ENCODE measurements at places on chromosomes 2 and 18.

DNA sequence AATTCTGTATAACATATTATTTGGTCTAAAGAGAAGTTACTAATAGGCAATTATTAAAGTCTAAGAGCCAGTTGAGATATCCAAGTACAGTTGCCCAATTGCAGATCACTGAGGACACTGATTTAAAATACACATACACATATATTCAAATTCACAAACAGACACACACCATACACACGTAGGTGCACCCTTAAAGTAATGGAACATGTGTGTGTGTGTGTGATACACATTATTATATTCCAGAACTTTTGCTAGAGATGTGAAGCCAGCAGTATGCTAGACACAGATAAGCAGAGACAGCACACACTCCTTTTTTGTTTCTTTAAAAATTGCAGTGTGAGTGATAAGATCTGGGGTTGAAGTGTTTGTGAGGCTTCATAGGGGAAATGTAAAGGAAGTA, 292.5 kb downstream of the CNTNAP5 start:
- no peak for DNase-seq

DNA sequence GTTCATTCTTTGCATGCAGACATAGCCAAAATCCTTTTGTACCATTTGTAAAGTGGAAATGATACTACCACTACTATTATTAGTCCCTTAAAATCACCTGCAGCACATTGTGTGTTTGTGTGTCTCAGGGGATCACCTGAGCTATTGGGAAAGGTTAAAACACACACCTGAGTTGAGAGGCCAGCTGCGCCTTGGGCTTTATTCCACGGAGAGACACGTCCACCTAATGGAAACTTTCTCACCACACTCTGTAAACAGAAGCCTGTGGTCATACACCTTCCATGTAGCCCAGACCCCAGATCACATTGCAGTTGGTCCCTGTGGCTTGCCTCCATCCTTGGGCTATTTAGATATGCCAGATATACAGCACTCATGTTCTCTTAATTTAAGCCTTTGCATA, 81.8 kb upstream of the SH3BP4 start:
- no peak for DNase-seq

GRCh38 chr18:49862656-49863385, 49.5 kb upstream of the ACAA2 start:
- no peak for DNase-seq

GRCh38 chr2:182553483-182553882, 126.6 kb upstream of the PDE1A start:
- DNase-seq, result no peak

GRCh38 chr18:47560723-47561715, 309.6 kb upstream of the SKOR2 start:
- DNase-seq, result no peak

DNA sequence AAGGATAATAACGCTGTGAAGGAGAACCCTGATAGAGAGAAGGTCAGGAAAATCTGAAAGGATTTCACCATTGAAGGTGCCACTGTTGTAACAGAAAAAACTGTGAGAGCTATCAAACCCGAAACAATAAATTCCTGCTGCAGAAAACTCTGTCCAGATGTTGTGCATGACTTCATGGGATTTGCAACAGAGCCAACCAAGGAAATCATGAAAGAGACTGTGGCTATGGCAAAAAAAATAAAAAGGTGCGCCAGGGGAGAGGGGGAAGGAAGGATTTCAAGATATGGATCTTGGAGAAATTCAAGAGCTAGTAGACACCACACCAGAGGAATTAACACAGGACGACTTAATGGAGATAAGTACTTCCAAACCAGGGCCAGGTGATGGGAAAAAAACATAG, 88.0 kb downstream of the LDLRAD4 start:
- no peak for DNase-seq

GRCh38 chr18:51622702-51623101, 425.2 kb upstream of the MEX3C start:
- DNase-seq, result no peak

DNA sequence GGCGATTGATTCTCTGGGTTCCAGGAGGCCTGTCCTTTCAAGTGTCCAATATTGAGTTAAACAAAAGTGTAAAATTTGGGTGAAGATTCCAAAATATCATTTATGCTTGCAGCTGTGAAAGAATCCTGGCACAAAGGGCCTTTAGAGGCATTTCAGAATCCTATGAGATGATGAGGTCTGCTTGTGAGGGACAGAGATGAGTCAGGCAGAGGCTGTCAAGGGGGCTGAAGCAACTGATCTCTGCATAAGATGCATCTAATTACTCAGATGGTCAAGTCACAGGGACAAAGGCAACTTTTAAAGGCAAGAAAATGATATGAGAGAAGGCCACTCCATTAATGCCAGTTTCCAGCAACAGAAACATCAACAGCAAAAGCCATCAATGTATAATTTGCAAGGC, 78.8 kb downstream of the FHOD3 start:
- no peak for DNase-seq

DNA sequence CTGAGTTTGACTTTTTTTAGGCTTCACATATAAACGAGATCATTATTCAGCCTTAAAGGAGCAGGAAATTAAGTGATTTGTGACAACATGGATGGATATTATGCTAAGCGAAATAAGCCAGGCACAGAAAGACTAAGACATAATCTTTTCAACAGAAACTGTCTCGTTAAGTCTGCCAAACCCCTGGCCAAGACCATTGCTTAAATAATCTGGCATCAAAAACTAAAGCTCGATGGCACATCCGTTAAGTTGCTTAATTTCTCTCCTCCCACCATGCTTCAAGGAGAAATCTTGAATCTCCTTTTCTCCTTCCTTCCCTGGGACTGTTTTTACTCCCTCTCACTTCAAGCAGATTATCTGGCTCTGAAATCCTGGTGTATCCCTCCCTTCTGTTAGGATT, 140.3 kb downstream of the GALNT14 start:
- no peak for DNase-seq

GRCh38 chr18:71322201-71322600, 1033.4 kb downstream of the SOCS6 start:
- no peak for DNase-seq

DNA sequence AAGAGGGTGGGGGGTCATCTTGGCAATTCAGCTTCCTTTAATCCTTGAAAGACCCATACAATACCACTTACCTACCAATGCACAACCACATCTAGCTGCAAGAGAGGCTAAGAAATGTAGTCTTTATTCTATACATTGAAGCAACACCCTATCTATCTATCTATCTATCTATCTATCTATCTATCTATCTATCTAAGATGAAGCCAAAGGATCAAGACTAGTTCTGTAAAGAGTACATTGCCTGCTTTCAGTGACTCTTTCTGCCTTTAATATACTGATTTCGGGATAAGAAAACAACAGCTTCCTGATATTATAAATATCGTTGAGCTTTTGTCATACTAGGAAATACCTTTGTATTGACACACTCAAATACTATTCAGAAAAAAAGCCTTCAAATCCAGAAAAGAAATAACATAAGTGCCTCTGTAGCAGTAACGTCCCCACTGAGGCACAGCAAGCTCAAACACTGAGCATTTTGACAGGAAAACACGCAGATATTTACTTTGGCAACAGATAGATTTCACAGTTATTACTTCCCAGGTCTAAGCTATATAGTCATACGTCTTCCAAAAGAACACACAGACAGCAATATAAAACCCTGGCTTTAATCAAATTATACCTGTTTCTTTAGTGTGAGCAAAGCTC, 139.4 kb upstream of the SERTAD2 start:
- DNase-seq, result no peak

Measured in naive thymus-derived CD4-positive, alpha-beta T cell (primary cell).